ENCODE measurements at places on chromosomes 6 and 20. TPM values are rescaled to one million over a fixed set of nuclear protein-coding genes. Genes with fewer than 3 reads are reported as not detected.

DNA sequence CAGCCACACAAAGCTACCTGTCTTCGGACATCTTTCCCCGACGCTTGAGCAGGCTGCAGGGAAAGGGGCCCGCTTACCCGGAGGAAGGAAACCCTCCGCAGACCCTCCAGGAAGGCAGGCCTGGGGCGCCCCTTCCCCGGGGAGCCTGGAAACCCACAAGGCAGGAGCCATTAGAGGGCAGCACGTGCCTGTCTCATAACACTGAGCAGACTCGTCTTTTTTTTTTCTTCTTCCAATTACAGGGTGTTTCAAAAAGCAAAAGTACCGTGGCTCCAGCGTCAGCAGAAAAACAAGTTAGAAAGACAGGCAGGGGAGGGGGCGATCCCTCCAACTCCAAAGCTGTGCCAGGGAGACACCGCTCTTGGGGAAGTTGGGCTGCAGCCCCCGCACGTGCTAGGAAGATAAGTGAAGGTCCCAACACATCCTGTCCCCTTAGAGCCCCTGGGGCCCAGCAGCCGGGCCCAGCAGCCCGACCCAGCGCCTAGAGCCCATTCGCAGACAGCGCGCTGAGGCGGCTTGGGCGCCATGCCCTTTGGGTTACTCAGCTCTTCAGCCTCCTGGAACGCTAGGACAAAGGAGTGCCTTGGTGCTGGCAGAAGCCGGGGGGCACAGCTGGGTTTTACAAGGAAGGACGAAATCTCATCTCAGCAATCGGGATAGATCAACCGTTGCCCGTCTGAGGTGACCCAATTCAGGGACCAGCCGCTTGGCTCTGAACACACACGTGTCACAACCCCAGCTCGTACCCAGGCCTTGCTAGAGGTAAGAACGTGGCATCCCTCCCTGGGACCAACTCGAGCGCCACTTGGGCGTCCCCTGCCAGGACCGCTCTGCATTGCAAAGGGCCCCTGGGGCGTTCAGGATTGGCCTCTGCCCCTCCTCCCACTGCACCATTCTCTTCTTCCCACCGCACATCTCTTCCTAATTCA, 136.3 kb downstream of the LY86 start:
- DNase-seq: no peak

DNA sequence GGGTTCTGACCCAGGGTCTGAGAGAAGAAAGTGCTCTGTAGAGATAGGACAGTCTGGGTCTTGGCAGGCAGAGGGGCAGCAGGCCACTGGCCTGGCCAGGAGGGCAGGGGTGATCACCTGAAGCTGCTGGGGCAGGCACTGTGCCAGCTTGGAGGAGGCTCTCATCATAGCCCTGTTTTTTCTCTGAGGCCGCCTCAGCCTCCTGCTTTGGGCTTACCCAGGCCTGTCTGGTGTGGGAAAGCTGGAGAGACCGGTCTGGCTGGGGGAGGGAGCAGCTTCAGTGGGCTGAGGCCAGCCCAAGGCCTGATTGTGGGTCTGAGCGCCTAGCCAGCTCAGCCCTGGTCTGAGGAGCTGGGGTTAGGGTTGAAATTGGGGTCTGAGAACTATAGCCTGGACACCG, 3.9 kb downstream of the LPIN3 start:
- DNase-seq: no peak

Gene CGA
- not detected for polyA plus RNA-seq

DNA sequence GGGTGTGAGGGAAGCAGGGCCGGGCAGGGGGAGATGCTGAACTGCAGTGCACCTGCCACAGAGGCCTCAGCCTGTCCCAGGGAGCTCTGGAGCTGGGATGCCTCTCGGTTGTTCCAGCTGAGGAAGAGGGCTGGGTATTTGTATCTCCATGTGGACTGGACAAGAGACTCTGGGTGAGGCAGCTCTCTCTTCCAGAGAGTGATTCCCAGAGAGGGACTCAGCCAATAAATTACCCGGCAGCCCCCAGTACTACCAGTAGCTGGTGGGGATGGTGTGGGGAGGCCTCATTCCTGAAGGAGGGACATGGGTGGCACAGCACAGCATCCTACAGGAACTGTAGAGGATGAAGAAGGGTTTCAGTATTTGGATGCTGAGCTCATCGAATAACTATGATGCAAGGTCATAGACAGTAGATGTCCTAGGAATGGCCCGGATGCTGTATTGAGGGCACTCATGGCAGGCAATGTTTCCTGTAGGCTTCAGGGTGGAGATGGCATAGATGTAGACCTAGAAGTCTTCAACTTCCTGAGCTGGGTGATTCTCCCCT, 1.4 kb downstream of the FGD2 start:
- no peak for DNase-seq

GRCh38 chr6:73088138-73088813, 137.0 kb downstream of the KHDC1L start:
- DNase-seq: no peak

Gene CST5
- not detected for polyA plus RNA-seq

Gene PTPRT
- not detected for polyA plus RNA-seq

DNA sequence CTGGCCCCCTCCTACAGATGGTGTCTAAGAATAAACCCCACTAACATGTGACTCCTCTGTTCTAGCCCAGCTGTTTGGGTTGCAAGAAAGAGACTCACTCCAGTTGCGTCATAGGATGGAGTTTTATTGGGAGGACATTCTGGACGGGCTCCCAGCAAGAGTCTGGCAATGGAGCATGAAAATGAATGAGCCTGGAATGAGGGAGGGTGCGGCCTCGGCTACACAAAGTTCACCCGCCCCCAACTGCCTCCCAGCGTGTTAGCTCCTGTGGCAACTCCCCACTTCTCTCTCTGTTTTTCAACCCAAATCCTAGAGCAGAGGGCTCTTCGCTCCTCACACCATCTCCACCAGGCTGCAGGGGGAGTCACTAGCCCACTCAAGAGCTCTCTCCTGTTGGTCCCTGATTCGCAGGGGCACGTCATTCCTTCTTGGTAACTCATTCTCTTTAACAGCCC, 5.1 kb upstream of the ADAM33 start:
- DNase-seq: no peak

DNA sequence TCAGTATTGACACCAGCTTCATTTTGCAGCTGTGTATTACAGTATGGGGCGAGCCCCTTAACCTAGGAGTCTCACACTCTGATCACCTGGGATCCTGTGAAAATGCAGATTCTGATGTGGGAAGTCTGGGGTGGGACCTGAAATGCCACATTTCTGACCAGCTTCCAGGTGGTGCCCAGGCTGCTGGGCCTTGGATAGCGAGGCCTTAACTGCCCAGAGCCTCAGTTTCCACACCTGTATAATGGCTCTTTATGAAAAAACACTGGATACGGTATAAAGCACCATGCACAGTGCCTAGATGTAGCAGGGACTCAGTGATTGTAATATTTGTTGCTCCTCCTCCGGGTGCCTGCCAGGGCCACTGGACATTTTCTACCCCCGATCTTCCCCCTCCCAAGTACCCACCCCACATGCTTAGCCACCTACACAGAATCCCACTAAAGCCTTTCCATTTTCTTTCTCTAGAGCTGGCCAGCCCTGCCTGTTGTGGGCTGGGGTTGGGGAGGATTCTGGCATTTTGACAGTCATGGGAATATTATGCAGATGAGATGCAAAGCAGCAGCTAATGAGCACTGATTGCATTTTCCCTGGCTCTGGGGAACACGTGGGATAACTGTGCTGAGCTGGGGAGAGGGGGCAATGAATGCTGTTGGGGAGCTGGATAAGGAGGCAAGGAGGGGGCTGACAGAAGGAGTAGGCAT, 44.8 kb downstream of the SPDEF start:
- no peak for DNase-seq

DNA sequence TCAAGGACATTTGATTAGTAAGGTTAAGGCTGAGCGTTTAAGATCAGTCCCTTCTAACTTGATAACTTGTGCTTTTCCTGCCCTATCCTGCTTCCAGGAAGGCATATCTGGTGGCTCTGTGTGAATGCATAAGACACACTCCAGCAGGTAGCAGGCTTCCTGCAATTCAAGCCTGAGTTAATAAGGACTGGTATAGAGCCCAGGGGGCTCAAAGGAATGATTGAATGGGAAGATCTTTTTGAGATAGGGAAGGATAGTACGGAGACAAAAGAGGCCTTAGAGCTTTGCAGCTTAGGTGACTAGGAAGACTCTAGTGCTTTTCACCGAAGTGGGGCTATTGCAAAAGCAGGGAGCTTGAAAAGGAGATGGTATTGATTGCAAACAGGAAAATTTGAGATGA, 307.1 kb downstream of the GRIK2 start:
- no peak for DNase-seq

Gene GLP1R
- polyA plus RNA-seq: not detected

Gene HS3ST5
- not detected for polyA plus RNA-seq

Gene JPH2
- polyA plus RNA-seq: 2.5 TPM

DNA sequence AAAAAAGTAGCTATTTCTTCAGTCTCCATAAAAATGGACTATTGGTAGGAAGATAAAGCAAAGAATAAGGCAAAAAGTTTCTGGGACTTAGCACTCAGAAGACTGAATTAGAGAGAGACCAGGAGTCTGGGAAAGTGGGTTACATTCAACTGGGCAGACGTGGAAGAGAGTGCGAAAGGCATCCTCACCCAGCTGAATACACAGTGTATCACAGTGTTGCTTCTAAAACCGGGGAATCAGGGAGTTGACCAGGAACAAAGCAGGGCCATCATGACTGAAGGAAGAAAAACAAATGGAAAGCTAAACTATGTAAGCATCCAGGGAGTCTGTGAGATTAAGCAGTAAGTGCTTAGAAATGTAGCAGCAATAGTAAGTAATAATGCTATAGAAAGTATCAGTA, 452.9 kb upstream of the MAN1A1 start:
- no peak for DNase-seq

DNA sequence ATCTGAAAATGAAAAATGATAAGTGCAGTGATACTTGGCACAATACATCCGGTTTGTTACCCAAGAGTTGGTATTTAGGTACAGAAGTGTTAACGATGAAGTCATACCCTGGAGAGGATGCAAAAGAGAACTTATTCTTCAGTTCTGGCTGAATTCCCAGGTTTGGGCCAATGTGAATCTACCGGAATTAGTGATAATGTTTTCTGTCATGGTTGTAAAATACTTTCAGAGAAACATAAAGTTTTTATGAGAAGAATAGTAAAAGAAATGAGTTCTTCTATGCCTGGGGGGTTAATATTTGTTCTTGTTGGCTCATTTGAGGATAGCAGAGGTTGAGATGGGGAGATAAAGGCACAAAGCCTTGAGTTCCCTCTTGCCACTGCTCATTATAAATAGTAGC, 509.9 kb upstream of the POU3F2 start:
- no peak for DNase-seq

DNA sequence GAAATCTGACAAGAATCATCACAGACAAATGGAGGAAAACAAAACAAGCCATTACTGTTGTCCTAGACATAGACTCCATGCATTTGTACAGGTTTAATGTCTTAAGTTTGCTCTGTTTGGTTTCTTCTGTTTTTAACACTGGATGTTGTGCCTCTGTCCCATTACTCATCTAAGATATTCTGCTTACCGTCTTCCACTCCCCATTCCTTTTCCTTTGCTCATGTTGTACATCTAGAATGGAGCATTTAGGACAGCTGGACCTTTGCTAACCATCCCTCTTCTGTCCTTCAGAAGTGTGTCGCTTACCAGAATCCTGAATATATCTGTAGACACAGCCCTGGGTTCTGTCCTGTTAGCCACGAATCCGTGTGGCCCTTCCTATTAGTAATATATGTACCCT, 35.2 kb downstream of the RAB22A start:
- no peak for DNase-seq

Measured in keratinocyte (primary cell).